ENCODE measurements at places on chromosomes 4 and X.

GRCh38 chr4:47838445-47838844 is 578 bp upstream of the CORIN start:
- no peak for DNase-seq

DNA sequence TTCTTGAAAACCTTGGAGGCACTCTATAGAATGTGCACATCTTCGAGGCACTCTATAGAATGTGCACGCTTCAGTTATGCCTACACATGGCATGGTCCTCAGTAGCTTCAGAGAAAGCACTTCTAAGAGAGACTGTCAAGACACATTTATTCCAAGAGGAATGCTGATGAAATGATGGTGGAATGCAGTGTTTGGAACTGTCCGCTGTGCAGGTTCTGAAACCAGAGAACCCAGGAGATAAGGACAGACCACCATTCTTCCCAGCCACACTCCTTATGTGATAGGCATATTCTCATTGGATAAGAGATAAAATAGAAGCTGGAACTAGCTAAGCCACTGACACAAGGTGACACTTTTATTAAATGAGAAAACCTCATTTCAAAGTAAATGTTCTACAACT is 263.3 kb downstream of the NLGN4X start:
- no peak for DNase-seq

DNA sequence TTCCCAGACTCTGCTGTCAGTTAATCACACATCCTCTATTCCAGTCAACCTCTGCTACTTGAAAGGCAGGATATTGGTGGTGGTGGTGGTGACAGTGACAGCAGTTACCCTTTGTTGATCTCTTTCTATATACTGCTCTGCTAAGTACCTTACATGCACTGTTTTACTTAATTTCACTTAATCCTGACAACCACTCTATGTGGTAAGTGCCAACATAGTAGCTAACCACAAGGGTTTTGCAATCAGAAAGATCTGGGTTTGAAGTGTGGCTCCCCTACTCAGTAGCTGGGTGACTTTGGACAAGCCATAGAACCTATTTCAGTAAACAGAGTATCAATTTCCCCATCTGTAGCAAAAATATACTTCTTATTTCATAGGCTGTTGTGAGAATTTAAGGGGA is 24.2 kb upstream of the F9 start:
- no peak for DNase-seq

- no peak for DNase-seq
These were observed 134.0 kb upstream of the SMAD1 start for GRCh38 chr4:145347684-145348083.

DNA sequence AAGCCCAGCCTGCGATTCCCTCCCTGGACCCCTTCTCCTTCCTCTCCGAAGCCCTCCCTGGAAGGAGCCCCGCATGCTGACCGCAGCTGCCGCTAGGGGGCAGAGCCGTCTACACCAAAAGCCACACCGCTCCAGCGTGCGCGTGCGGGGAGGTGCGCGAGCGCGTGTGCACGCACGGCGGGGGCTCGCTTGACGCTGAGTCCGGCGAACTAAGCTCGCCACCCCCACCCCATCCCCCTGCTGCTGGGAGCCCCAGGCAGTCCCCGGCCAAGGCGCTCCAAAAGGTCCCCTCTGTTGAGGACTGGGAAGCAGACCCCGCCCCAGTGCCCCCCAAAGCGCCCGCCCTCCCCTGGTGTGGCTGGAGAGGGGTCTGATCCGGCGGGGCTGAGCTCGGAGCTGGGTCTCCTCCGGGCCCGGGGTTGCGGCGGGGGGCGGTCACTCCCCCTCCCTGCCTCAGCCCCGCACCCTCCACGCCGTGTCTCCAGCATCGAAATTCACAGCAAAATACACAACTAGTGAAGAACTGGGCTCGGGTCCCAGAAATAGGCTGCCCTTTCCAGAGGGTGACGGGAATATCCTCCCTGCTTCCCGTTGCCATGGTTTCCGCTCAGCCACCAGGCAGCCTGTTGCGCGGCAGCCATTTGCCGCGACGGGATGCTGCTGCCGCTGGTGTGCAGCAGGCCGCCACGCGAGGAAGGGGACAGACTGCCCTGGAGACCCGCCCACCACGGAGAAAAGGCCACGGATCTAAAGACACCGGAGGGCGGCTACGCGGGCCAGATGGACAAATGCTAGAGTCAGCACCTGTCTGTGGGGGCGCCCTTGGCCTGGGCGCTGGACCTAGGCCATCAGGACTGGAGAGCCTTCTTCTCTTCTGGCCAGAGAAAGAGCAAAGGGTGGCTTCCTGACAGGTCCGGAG is 11.2 kb upstream of the CCNQ start:
- DNase-seq = peak; percentile 60

GRCh38 chrX:68363984-68364383 is 69.3 kb downstream of the OPHN1 start:
- DNase-seq = no peak

DNA sequence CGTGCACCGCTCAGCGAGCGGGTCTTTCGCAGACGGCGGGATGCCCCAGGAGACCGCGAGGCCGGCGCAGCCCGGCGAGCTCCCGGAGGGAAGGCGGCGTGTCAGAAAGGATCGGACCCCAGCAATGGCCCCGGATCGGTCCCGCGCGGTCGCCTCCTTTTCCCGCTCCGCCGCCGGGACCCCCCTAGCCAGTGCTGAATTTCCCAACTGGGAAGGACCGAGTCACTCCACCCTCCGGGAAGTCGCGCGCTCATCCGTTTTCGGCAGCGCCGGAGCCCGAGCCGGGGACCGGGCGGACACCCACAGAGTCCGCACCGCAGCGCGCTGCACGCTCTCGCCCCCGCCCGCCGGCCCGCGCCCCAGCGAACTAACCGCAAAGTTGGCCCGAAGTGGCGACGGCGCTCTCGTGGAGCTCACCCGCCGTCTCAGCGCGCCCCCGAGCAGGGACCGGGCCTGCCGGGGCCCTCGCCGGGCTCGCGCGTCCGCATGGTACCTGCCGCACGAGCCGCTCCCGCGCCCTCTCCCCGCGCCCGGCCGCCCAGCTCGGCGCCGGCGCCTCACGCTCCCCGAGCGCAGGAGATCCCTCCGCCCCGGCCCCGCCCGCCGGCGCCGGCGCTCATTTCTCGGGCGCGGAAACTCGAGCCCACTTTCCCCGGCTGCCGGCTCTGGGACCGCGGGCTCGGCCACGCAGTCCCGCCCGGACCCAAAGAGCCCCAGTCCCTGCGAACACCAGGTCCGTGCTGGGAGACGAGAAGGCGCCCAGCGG is at the start of gene FAT1:
Gene FAT1 (minus strand): TSS at position 565 of the 766 bp plus-strand sequence. CDS start 14,029 bp downstream, outside the sequence.
- peak; percentile 53 for DNase-seq

DNA sequence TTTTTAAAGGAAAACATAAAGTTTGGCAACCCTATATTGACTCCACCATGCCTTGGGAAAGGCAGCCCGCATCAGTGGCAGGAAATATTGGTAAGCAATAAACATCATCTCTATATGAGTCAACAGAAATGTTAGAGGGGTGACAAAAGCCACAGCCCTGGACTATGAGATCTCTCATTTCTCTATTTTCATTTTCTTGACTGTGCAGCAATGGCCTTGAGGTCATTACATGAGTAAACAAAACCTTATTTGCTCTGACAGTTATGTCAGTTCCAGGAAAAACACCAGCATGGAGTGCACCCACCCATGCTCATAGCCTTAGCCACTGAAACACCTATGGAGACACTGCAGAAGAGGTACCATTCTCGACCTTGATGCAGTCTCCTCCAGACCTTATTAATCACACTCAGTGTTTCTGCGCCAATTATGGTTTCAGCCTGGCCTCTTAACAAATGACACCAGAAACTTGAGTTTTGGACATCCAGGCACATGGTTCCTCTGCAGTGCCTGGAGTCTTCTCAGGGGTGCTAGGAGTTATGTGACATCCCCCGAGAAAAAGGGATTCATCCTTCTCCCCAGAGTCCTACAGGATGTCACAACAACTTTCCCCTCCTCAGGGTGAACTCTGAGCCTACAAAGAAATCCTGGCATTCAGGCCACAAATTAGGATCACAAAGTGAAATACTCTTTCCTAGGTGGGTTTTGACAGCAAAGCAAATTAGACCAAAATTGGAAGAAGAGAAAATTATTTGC is 16.0 kb upstream of the HPGD start:
- no peak for DNase-seq

DNA sequence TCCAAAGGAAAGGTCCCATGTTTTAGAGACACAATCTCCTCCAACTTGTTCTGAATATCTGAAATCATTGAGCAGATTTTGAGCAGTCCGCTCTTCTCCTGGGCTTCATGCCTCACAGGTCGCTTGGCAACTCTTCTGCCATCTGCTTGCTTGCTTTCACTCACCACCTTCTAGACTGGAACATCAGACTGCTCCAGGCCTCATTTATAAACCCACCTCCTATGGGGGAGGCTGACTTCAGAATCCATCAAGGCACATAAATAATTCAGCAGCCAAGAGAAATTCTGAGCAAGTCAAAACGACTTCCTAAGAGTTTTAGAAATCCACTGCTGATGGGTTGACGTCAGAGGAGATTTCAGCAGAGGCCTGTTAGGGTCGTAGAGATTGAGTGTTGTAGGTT is 64.1 kb downstream of the FAM184B start:
- no peak for DNase-seq

DNA sequence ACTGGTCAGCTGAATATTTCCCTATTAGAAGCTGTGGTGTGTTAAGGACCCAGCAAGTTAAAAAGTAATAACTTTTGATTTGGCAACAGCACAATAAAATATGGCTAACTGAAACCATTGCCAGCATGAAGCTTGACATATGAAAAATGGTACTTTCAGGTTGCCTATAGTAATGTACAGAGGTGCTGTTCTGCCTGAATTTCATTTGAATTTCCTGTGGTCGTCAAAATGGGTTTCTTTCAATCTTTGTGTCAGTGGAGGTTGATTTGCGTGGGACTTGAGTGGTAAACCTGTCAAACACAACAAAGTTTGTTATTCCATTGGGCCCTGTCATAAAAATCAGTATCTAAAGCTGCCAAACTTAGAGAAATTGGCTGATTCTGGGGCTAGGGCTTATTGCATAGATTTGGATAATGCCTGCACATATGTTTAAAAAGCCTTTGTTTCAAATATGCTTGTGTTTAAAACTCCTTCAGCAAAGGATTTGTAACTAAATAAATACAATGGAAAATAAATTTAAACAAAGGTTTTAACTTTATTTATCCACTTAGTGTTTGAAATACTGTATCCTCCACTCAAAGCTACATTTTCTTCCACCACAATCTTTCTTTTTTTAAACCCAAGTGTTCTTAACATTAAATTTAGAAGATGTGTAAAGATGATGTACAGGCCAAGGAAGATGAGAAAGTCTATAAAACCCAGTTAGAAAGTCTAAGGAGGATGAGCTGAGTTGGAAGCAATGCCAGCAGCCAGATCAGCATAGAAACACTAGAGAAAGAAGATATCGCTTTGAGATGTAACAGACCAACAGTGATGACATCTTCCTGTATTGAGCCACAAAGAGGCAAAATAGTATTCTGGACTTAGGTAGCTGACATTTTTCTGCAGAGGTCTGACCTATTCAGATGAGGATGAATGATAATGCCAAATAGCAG is 134.8 kb upstream of the GIMD1 start:
- DNase-seq = no peak

- no peak for DNase-seq
These were observed 5.0 kb upstream of the SHROOM4 start for GRCh38 chrX:50818986-50819385.

- DNase-seq = no peak
These were observed 35.4 kb upstream of the CDKL5 start for GRCh38 chrX:18389966-18390365.

GRCh38 chr4:154406018-154406795 is 85.4 kb downstream of the DCHS2 start:
- no peak for DNase-seq

GRCh38 chrX:270848-271367 is 10.3 kb upstream of the PLCXD1 start:
- DNase-seq = no peak

- no peak for DNase-seq
These were observed 143.1 kb downstream of the SHROOM3 start for GRCh38 chr4:76578002-76578560.
